ENCODE measurements at places on chromosomes 1 and 21.

GRCh38 chr1:93352376-93352775, 6.7 kb downstream of the DR1 start:
- DNase-seq, result no peak

GRCh38 chr1:221316491-221317056, 425.3 kb downstream of the DUSP10 start:
- DNase-seq, result no peak

DNA sequence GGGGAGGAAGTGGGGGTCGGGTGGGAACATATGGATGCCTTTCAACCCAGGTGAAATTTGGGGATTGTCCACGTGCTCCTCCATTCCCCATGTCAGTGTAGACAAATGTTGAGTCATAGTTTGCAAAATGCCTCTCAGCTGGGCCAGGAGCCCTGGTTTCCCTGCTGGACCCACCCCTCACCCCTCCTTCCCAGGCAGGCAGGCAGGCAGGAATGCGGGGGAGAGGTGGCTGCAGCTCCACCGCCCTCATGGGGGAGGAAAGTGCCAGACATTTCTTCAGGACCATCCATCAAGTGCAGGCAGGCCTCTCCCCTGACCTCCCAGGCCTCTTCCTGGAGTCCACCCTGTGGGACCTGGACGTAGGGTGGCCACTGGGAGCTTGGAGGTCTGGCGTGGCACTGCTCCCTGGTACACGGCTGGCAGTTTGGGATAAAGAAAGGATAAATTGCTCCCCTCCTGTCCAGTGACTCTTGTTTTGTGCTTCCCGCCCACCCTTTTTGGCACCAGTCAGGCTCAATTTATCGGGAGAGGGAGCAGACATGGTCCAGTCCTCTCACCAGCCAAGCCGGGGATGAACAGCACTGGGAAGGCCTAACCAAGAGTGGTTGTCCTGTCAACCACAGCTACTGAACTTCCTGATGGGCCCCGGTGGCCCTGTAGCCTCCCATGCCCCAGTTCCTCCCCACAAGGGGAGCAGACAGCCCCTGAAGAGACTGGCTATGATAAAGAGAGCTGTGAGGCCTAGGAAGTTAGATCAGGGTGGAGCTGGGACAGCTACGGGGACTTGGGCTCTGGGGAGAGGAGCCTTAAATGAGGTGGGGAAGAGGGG, 18.9 kb downstream of the NPR1 start:
- DNase-seq, result no peak

- no peak for DNase-seq
Measured at GRCh38 chr1:17118706-17119075, 560 bp downstream of the PADI2 start.

GRCh38 chr1:236795757-236796667, 920 bp downstream of the MTR start:
- DNase-seq, result peak; percentile 9

DNA sequence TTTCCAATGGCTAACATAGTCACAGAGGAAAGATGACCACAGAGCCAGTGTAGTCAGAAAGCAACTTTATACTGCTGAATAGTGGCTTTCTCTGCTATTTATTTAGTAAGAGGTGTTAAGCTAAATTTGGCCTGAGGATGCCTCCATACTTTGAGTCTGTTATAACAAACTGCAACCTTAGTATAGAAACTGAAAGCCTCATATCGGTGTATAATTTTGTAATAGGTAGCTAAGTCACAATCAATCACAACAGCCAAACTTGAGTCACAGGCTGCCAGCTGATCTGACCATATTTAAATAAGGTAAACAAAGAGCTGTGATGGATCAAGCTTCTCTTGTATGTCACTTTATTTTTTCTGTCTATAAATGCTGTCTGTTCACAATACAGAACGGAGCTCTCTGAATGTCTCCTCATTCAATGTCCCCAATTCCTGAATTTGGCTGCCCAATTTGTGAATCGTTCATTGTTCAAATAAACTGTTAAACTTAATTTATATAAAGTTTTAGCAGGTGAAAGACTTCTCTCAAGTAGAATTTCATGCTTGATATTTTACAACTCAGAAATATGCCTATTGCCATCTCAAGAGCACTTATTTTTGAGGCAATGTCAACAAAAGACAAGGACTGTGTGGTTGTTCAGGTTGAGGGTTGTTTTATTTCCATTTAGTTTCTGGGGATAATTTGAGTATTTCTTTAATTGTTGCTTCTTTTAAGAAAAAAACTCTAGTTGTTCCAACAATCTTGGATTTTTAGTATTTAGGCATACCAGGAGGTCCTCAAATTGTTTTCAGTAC, 339.7 kb upstream of the B3GALT2 start:
- peak; percentile 16 for DNase-seq

- DNase-seq, result peak; percentile 84
Measured at GRCh38 chr21:44083631-44084291, 23.4 kb upstream of the PWP2 start.

- no peak for DNase-seq
Measured at GRCh38 chr1:234735916-234736315, 125.9 kb upstream of the IRF2BP2 start.

- DNase-seq, result peak; percentile 8
Measured at GRCh38 chr21:35510957-35511695, 462.0 kb upstream of the RUNX1 start.

DNA sequence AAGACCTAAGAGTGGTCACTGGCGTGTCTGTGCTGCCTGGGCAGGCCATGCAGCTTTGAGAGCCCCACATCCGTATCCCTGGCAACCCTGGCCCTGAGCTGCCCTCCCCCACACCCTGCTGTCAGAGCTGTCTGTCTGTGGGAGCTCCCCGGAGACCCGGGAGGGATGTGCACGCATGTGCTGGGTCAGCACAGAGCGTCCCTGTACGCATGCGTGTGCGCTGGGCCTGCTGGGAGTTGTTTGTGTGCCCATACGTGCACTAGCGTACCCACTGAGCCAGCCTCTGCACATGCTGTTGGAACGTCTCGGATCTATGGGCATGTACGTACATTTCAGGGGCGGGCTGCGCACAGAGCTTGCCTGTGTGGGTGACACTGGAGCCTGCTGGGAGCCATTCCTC, 89.3 kb downstream of the EPHB2 start:
- DNase-seq, result no peak

GRCh38 chr1:57319791-57320190, 104.1 kb downstream of the DAB1 start:
- no peak for DNase-seq

- no peak for DNase-seq
Measured at GRCh38 chr1:10431070-10431730, 967 bp downstream of the CENPS start.

- DNase-seq, result no peak
Measured at GRCh38 chr1:207049514-207049913, 1.5 kb downstream of the YOD1 start.

DNA sequence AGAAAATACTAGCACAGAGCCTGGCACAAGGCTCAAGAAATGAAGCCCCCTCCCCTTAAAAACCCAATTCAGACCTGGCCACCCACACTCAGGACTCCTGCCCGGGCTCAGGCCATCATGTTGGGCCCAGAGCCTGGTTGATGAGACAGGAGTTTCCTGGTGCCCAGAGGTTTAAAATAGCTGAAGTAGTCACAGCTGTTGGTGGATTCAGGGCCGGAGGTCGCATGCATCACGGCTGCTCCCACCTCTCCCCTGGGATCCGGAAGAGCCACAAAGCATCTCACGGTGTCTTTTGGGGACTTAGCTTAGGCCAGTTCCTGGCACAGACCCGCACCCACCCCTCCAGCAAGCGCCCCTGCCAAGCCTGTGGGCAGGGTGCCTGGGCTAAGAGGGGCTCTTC, 2.6 kb upstream of the PADI2 start:
- no peak for DNase-seq

DNA sequence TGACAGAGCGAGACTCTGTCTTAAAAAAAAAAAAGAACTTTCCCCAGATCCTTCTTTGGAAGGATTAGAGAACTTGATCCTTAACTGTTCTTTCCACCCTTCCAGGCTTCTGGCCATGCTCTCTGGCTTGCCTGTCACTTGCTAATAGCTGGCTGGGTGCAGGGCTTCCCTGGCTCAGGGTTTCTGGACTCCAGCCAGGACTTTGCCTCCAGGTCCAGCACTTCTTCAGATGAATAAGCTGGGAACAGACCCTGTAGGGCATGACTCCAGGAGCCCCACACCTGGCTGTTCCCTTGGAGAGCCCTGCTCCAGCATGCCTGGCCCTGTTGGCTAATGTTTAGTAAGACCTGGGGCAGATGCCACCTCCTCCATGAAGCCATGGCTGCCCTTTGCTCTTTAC, 3.3 kb upstream of the NT5C1A start:
- DNase-seq, result no peak

GRCh38 chr1:212531796-212532195, 76.8 kb upstream of the ATF3 start:
- DNase-seq, result no peak

GRCh38 chr1:18880585-18880984, 21.1 kb upstream of the TAS1R2 start:
- DNase-seq, result no peak

DNA sequence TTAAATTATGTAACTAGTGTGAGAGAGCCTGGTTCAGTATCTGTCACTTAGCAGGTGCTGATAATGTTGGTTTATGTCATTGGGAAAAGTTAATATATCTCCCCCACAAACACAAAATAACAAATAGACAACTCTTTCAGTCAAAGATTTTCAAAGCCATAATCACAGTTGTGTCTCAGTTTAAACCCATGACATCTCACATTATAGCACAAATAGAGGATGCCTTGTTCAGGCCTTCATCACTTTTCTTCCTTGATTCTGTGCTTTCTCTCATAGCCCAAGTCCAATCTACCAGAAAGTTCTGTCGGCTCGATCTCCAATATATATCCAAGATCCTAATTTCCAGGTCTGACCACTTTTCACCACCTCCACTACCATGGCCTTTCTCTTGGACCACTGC, 6.2 kb upstream of the EPS15 start:
- no peak for DNase-seq

GRCh38 chr21:9735421-9735961, 785.9 kb upstream of the TPTE start:
- DNase-seq, result no peak

GRCh38 chr1:231357187-231357772, 19.2 kb downstream of the SPRTN start:
- DNase-seq, result no peak

DNA sequence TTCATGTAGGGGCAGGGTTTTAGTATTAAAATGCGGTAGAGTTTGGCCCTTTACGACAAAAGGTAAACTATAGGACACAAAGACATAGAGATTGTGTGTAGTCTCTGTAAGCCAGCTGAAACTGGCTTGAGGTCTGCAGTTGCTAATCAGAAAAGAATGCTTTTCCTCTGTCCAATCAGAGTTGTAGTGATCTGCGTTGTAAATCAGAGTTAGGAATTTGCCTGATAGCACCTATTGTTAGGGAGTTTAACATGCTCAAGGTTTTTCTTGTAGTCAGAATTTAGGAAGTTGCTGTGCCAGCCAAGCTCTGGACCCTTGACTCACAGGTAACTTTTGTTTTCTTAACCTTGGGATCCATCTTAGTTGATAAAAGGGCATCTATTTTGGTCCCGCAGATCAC, 61.2 kb upstream of the VTCN1 start:
- no peak for DNase-seq

- no peak for DNase-seq
Measured at GRCh38 chr1:222616525-222616924, 1.4 kb upstream of the MIA3 start.

- no peak for DNase-seq
Measured at GRCh38 chr1:87344231-87344630, 15.6 kb downstream of the LMO4 start.
